Kidney tubule cell (primary cell): ENCODE measurements at places on chromosomes 2 and 18.

DNA sequence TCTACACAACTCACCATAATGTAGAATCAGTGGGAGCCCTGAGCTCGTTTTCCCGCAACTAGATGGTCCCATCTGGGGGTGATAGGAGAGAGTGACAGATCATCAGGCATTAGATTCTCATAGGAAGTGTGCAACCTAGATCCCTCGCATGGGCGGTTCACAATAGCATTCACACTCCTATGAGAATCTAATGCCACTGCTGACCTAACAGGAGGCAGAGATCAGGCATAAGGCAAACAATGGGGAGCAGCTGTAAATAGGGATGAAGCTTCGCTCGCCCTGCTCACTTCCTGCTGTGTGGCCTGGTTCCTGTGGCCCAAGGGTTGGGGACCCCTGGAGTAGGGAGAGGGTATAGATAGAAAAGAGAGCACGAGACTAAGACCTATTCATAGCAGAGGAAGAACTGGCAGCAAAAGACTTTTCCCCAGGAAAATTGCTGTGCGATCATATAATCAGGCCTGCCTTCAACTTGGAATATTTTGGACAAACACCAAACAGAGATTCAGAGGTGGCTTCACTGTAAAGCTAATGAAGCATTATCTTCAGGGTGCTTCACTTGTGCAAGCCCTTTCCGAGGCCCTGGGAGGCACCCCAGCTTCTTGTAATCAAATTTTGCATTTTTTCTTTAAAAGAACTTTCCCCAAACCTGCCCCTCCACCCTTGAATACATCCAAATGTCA lies 29.0 kb upstream of the ATL2 start:
- DNase-seq, result no peak

DNA sequence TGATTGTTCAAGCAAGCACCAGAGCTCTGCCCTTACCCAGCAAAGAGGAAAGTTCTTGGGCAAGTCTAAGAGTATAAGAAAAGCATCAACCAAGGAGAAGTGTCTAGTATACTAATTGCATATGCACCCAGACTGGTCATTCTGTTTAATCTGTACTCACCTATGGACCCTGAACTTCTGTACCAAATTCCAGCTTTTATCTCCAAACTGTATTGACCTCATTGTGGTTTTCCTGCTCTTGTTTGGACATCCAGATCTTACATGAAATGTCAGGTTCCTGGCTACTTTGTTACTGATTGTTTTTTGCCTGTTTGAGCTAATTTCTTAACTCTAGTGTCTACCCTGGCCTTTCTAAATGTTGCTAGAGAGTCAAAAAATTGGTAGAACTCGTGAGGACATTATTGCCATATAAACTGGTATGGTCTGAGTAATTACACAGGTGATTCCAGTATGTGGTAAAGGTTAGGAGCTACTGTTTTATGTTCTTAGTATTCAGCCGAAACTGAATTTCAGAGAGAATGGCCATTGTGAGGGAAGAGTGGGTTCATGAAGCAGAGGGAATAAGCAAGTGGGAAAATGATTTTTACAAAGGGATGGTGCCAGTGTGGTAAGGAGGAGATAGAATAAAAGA lies 146.3 kb downstream of the HNMT start:
- no peak for DNase-seq

- DNase-seq, result no peak
Observed at GRCh38 chr2:63844616-63845015, 2.9 kb downstream of the UGP2 start.

- DNase-seq, result no peak
Observed at GRCh38 chr2:28326469-28326805, 66.2 kb upstream of the FOSL2 start.

- DNase-seq, result no peak
Observed at GRCh38 chr2:199603721-199604291, 146.1 kb upstream of the SATB2 start.

GRCh38 chr2:98857001-98857400 lies 79.0 kb downstream of the CRACDL start:
- no peak for DNase-seq

- no peak for DNase-seq
Observed at GRCh38 chr2:69645031-69645431, 1.5 kb upstream of the AAK1 start.

DNA sequence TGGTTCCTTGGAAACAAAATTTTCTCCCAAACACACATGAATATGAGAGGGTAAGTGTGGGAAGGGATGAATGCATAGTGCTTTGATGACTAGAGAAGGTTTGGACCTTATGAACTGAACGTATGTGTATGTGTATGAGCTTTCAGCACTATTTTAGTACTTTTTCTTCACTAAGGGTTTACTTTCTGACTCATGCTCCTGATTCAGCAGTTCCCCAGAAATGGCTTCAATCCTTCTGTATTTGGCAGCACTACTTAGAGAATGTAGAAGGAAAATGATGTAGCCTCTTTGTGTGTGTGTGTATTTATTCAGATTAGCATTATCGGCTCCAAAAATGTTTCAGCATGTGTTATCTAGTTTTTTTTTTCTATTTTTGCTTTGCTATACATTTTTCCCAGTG lies 22.2 kb downstream of the KCNJ3 start:
- no peak for DNase-seq

DNA sequence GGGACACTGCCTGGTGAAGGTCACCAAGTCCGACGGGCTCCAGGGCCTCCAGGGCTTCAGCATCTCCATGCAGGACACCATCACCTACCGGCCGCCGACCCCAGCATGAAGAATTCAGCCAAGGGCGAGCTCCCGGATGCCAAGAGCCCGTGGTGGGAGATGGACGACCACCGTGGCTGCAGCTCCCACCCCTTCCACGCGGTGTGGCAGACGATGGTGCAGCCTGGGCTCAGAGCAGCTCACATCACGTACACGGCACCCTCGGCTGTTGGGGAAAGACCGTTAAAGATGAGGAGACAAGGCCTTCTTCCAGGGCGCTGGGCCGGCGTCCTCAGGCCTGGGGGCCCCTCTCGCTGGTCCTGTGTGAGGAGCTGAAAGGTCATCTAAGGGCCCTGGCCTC lies 31.2 kb upstream of the ADNP2 start:
- no peak for DNase-seq

DNA sequence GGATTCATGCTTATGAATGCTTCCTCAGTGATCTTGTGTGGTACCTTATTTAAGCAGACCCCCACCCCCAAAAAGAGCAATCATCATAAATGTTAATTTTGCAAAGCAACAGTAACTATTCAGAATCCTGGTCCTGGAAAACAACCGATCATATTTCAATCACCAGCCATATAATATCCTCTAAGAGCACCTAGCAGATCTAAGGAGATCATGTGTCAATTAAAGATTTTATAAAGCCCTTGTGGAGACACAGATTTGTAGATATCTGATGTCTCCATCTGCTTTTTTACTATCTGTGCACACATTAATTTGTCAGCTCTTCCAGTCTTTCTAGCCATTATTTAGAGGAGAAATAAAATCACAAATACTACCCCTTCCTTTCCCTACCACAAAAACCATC lies 423.7 kb downstream of the TGIF1 start:
- DNase-seq, result no peak
